Heart left ventricle (tissue), 16 donors: ENCODE measurements at places on chromosomes 6 and 20.

- DNase-seq: no peak
Measured at GRCh38 chr6:26299286-26300042, 65.5 kb upstream of the BTN3A2 start.

DNA sequence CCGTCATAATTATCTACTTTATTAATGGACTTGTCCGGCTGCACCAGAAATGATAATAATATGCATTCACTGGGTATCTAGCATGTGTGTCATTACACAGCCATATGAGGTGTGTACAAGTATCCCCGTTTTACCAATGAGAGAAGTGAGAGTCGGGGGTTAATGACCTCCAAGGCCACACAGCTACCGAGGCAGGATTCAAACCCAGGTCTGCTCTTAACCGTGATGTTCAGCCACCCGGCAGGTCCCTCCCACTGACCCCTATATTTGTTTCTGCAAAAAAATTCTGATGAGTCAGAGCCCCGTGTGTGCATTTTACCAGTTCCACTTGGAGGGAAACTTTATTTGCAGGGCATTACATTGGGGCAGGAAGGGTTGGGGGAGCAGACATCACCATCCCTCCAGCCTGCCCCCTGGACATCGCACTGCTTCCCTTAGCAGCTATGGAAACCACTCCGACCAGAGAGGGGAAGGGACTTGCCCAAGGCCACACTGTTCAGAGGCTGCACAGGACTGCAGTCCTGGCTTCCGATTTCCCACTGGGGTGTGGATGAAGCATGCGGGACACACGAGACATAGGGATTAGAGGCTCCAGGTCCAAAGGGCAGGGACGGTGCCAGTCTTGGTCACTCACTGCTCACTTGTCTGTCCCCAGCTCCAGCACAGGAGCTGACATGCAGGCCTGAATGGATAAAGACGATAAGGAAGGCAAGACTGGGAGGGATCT lies 10.1 kb upstream of the SRC start:
- DNase-seq: no peak

- no peak for DNase-seq
Measured at GRCh38 chr6:11929241-11929835, 82.8 kb upstream of the HIVEP1 start.

GRCh38 chr20:7389216-7389615 lies 551.0 kb downstream of the HAO1 start:
- no peak for DNase-seq

DNA sequence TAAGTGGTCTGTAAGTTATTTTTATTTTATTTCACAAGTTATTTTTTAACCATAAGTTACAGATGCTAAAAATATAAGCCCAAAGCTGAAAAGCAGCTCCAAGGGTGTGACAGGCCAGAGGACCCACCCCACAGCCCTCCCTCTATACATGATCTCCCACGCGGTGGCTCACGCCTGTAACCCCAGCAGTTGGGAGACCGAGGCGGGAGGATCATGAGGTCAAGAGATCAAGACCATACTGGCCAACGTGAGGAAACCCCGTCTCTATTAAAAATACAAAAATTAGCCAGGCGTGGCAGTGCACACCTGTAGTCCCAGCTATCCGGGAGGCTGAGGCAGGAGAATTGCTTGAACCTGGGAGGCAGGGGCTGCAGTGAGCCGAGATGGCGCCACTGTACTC lies 32.2 kb downstream of the COL11A2 start:
- no peak for DNase-seq

DNA sequence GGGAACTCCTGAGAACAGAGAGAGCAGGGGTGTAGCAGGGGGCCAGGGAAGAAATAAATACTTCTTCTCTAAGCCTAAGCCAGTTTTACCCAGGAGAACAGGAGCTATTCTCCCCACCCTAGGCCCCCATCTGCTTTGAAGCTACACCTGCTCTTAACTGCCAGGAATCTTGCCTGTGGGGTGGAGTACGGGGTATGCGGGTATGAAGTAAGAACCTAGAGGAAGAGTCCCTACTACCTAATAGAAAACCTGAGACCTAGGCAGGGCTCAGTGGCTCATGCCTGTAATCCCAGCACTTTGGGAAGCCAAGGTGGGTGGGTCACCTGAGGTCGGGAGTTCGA lies 1.5 kb downstream of the SLC29A1 start:
- no peak for DNase-seq

- DNase-seq: no peak
Measured at GRCh38 chr6:15947923-15948322, 181.0 kb upstream of the MYLIP start.

- DNase-seq: no peak
Measured at GRCh38 chr6:41649596-41649995, 11.3 kb downstream of the MDFI start.

DNA sequence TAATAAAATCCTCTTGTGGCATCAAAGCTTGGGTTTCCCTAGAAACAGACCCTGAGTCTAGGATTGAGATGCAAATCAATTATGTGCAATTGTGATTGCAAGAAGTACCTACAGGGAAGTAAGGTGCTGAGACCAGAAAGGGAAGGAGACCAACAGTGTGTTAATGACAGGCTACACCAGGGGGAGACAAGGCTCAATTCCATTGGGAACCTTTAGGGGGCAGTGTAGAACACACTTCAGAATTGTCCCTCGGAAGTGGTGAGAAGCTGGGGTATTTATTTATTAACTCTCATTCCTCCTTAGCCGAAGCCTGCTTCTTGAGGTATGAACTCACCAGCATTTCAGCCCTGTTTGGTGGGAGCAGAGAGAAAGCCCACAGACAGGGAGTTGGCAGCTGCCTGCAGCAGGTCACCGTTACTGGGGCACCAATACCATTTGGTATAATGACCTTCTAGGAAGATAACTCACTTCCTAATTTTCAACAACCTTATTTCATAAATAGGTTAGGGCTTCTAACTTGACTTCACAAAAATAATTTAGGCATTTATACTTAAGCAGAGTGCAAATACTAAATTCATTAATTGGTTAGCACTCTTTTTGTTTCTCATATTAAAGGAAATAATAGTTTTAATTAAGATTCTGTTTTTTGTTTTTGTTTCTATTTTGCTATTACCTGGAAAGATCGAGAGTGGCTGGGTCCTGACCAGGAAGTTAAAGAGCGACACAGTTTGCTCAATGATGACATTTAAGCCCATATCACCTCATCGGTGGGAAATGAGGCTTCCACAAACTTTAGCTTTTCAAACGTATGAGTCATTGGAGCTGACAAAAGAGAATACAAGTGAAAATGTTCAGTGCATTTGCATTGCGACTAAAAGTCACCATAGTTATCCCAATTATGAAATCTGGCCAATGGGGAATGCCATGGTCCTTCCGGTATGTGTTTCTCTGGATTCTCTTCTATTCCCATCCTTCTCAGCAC lies 94.8 kb downstream of the BTBD3 start:
- DNase-seq: peak; percentile 11

- no peak for DNase-seq
Measured at GRCh38 chr20:10132387-10132786, 86.2 kb upstream of the SNAP25 start.

- no peak for DNase-seq
Measured at GRCh38 chr6:154650351-154650750, 82.9 kb upstream of the SCAF8 start.

DNA sequence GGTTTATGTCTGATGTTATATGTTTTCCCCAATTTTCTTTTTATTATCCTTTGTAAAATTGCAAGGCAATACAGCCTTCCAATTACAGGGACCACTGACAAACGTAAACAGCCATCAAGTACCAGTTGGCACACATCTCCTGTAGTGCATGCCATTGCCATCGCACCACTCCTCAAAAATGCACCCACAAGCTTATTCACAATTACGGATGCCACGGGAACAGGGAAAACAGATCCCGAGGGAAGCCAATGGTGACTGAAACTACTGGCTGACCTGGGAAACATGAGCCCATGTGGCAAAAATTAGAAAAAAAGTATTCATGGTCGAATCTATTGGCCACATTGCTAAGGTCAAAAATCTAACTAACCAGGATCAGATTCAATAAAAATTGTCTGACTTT lies 395.2 kb downstream of the PAX1 start:
- no peak for DNase-seq

DNA sequence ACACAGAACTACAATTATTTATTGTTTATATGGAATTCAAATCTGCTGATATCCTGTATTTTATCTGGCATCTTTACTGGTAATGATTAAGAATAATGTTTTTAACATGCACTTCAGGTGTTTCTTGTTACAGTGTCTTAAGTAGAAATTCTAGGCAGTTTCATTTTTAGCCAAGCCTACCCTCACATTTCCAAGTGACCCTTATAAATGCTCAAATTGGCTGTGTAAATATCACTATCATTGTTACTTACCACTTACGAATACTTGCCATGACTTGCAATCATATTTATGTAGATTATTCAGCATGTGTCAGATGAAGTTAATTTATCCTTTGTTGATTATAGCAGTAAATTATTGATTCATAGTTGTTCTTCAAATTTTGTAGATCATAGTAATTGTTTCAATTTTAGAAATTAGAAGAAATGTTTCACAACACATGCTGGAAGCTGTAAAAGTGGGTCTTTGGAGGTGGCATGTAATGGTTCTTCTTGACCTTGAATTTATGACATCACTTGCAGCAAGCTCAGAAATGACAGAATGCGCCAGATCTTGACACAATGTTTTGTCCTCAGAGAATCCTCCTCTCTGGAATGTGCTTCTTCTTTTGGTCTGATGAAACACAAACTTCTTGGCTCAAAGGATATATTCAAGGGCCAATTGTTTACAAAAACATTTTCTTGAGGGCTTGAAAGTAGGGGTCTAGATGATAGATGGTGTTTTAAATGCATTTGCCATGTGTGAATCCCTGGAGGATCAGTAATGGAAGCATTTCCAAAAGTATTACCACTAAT lies 471.8 kb downstream of the COL12A1 start:
- DNase-seq: no peak

GRCh38 chr6:128208851-128209580 lies 308.2 kb upstream of the THEMIS start:
- DNase-seq: no peak

DNA sequence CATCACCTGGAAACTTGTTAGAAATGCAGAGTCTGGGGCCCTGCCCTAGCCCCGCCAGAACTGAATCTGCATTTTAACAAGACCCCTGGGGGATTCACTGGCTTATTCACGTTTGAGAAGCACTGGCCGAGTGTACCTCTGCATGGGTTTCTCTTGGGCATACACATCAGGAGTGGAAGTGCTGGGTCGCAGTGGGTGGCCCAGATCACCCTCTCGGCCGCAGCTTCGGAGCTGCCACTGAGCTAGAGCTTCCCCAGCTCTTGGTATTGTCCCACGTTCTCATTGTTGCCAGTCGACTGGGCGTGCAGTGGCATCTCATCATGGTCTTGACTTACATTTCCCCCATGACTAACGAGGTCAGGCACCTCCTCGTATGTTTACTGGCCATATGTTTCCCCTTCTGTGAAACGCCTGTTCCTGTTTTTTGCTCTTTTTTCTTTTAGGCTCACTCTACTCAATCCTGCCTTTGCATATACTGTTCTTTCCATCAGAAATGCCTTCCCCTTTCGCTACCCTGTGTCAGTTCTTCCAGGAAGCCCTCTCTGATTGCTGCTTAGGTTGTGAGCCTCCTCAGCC lies 3.0 kb upstream of the DLGAP4 start:
- DNase-seq: no peak

DNA sequence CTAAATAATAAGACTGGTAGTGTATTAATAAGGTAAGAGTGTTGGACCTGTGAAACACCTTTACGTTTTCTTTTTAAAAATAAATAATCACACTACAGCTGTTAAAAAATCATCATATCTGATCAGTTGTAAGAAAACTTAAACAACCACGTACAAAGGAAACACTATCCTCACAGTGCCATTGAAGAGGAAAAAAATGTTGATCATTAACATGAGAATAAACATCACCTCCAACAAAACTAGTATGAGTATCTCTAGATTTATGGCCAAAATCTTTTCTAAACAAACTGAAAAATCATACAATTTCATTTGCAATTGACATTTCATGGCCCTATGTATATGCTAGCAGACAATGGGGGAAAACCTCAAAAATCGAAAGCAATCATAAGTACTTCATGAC lies 590 bp downstream of the EYS start:
- DNase-seq: no peak

DNA sequence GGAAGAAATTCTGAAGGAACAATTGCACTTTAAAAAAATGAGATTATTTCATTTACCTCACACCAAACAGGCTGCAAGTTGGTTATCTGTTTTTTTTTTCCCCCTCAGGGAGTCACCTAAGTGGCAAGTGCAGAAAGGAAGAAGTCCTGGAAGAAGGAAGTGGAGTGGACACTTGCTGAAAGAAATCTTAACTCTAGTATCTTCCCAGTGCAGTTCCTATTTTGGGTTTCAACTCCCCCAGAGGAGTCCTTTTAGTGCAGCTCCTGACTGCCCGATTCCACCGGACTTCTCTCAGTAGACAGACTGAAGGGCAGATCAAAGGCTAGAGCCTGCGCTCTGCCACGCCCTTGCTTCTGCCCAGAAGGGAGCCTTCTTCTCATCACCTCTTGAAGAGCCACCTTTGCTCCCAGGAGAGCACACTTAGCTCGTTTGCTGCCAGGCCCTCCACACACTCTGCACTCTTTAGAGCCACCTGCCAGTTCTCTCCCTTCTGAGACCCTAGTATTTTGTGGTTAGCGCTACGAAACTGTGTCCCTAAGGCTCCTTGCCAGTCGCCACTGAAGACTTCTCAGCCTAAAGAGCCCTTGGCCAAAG lies 4.9 kb downstream of the MTCL3 start:
- no peak for DNase-seq

DNA sequence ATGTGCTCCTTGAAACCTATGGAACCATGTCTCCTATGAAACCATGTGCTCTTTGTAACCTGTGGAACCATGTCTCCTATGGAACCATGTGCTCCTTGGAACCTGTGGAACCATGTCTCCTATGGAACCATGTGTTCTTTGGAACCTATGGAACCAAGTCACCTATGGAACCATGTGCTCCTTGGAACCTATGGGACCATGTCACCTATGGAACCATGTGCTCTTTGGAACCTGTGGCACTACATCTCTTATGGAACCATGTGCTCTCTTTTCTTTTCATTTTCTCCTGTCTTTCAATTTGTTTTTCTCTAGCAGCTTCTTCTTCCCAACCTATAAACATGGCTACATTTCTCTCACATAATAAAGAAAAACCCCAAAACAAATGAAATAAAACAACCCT lies 11.9 kb upstream of the CCN2 start:
- DNase-seq: no peak

DNA sequence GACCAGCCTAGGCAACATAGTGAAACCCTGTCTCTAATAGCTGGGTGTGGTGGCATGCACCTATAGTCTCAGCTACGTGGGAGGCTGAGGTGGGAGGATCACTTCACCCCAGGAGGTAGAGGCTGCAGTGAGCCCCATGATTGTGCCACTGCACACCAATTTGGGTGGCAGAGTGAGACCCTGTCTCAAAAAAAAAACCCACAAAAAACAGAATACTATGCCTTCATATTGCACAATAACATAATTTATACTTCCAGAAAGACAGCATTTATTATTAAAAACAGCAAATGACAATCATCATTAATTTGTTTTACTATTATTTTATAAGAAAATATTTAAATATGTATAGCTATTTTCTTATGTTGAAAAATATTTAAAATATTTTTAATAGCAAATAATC lies 30.0 kb upstream of the CARMIL1 start:
- no peak for DNase-seq
